ENCODE measurements at places on chromosomes 13 and 19. TPM values are rescaled to one million over a fixed set of nuclear protein-coding genes. Genes with fewer than 3 reads are reported as not detected.

The PLIN5 gene
- total RNA-seq = not detected

The ZNF154 gene
- total RNA-seq = 5.3 TPM

The RNF113B gene
- total RNA-seq = not detected

The ZNF627 gene
- total RNA-seq = 20.4 TPM

The GIPR gene
- 0.29 TPM for total RNA-seq

The OR4F17 gene
- total RNA-seq = not detected

The ATXN8OS gene
- total RNA-seq = not detected

The NCAN gene
- under 0.01 TPM for total RNA-seq

The SHANK1 gene
- 7.3 TPM for total RNA-seq

The LACC1 gene
- total RNA-seq = 19.0 TPM

The CGB1 gene
- total RNA-seq = not detected

The ZNF17 gene
- total RNA-seq = 16.0 TPM

The CASP14 gene
- not detected for total RNA-seq

The CRLF1 gene
- total RNA-seq = 9.5 TPM

The IL27RA gene
- total RNA-seq = 0.87 TPM

The MED4 gene
- total RNA-seq = 23.5 TPM

The SPRED3 gene
- total RNA-seq = 2.9 TPM

The ADAT3 gene
- total RNA-seq = 4.3 TPM

The GPR183 gene
- not detected for total RNA-seq

The MIDN gene
- total RNA-seq = 24.9 TPM

The PSG2 gene
- total RNA-seq = 0.50 TPM

The SBSN gene
- 10.6 TPM for total RNA-seq

The STAP2 gene
- 5.5 TPM for total RNA-seq

The C19orf38 gene
- 1.7 TPM for total RNA-seq

The ZNF486 gene
- 3.5 TPM for total RNA-seq

The MYPOP gene
- 2.5 TPM for total RNA-seq

The MISP3 gene
- total RNA-seq = 0.15 TPM

The CFAP97D2 gene
- not detected for total RNA-seq

The VSTM2B gene
- not detected for total RNA-seq

The ZNF723 gene
- total RNA-seq = not detected

The LIM2 gene
- total RNA-seq = not detected

The ZNF583 gene
- total RNA-seq = 5.7 TPM

The SHISA7 gene
- total RNA-seq = not detected

The PLIN4 gene
- 8.9 TPM for total RNA-seq

The FFAR2 gene
- not detected for total RNA-seq

The CCL25 gene
- not detected for total RNA-seq

The TGFBR3L gene
- total RNA-seq = 0.58 TPM

The PDCD2L gene
- total RNA-seq = 12.7 TPM

The OR7A5 gene
- not detected for total RNA-seq

The CCDC70 gene
- total RNA-seq = not detected

The ZNF888 gene
- 2.6 TPM for total RNA-seq

The SIGLEC8 gene
- not detected for total RNA-seq

The ERICH6B gene
- not detected for total RNA-seq

The TMEM145 gene
- not detected for total RNA-seq

The FPR2 gene
- total RNA-seq = not detected

The DMWD gene
- 38.8 TPM for total RNA-seq

The SIGLEC12 gene
- not detected for total RNA-seq

The ZNF577 gene
- 8.3 TPM for total RNA-seq

The PCDH17 gene
- 0.15 TPM for total RNA-seq

The C13orf46 gene
- total RNA-seq = 0.50 TPM

The CPB2 gene
- total RNA-seq = not detected

The PALM gene
- total RNA-seq = 3.9 TPM

The ATP4A gene
- not detected for total RNA-seq

The GFY gene
- total RNA-seq = not detected
